ENCODE measurements at places on chromosomes 7 and 10.

- DNase-seq, result no peak
These were observed 379.8 kb downstream of the BBS9 start for GRCh38 chr7:33509206-33509605.

DNA sequence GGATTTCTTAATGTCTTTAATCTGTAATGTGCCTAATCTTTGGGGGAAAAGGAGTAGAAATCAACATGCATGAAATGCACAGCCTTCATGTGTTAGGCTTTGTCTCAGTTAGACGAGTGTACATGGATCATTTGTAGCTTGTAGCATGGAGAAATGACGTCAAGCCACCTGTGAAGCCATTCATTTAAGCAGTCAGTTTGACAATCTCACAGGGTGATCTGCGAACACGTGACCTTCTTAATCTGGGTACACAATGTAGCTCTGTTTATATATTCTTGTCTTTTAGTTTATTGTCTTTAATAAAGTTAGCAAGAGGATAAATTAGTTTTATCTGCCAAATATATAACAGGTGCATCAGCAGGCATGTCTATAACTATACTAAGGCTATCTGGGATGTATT lies 351.9 kb upstream of the LRGUK start:
- DNase-seq, result no peak

DNA sequence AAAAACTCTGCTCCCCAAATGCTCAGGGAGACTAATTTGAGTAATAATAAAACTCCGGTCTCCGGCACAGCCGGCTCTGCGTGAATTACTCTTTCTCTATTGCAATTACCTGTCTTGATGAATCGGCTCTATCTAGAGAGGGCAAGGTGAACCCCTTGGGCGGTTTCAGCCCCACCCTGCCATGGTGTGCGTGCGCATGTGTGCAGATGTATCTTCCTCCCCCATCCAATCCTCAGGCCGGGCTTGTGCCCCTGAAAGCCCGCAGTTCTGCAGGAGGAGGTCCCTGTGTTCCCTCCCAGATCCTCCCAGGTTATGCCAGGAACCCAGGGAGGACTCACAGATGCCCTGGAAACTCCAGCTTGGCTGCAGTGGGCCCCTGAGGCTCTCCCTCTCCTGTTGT lies 48.3 kb upstream of the MYL10 start:
- DNase-seq, result no peak

DNA sequence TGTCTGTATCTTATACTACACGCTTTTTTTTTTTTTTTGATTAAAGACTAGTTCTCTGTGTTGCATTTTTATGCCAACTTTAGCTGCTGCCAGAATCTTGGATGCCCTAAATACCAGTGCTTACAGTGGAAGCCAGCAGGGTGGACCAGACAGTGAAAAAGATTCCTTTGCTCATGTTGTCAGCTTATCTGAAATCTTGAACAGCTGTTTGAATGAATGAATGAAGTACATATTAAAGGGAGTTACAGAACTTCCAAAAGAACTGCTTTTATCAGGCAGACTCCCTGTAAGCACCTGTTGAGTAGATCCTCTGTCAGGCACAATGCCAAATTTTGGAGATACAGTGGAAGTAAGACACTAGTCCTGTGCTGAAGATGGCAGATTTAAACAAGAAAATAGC lies 184.9 kb downstream of the PPP1R9A start:
- DNase-seq, result no peak

DNA sequence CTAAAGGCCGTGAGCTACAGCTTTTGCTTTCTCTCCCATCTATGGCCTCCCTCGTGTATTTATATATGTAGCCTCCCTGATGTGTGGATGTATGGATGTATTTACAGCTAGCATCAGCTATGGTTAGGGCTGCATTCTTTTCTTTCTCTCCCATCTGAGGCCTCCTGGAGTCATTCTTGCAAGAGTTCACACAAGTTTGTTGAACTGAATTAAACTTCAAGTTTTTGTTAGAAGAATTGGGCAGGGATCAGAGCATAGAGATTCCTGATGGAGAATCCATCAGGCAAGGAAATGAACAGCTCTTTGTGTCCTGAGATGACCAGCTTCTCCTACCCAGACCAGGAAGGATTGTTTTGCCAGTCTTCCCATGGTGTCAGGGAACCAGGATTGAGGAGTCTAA lies 60.3 kb downstream of the AHCYL2 start:
- no peak for DNase-seq

DNA sequence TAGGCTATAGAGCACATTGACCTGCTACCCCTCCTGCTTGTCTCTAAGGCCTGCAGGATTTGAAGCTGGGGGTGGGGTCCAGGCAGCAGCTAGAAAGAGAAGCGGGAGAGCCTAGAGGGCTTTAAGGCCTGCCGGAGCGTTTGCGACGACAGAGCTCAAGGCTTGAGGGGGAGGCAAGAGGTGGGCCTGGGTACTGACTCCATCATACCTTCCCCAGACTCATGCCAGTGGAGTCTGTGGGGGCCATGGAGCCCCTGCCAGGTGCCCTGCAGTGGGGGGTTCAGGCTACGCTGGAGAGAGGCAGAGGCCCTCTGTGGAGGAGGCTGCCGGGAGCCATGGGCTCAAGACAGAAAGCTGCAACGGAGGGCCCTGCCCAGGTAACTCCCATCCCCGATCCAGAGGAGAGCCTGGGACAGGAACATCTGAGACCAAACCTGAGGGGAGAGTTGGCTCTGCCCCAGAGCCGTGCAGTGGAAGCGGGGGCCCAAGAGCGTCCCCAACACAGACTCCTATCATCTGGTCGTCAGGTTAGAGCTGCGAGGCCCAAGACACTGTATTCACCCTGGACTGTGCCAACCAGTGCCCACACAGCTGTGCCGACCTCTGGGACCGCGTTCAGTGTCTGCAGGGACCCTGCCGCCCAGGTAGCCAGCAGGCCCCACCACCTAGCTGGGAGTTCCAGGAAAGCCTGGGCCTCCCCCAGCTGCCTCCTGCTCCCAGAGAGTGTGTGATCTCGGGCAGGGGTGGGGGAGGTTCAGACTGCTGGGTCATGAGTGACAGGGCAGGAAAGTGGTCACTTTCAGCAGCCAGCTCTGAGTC lies 13.2 kb upstream of the ZNF862 start:
- DNase-seq, result no peak

DNA sequence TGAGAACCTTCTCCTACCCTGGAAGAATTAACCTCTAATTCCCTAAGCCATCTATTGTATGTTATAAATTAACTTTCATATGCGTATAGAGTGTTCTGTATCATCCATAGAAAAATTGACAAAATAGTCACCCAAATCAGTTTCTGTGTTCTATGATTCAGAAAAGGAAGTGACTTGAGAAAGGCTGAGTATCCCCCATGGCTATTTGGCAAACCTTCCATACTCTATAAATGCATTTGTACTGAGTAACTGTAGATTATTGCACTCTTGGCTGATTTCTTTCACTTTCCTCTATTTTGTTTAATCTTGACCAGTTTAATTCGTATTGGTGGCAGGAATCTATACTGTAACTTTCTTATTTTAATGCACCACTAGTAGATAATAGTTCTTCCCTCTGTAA lies 182.2 kb downstream of the HTR7 start:
- DNase-seq, result no peak

DNA sequence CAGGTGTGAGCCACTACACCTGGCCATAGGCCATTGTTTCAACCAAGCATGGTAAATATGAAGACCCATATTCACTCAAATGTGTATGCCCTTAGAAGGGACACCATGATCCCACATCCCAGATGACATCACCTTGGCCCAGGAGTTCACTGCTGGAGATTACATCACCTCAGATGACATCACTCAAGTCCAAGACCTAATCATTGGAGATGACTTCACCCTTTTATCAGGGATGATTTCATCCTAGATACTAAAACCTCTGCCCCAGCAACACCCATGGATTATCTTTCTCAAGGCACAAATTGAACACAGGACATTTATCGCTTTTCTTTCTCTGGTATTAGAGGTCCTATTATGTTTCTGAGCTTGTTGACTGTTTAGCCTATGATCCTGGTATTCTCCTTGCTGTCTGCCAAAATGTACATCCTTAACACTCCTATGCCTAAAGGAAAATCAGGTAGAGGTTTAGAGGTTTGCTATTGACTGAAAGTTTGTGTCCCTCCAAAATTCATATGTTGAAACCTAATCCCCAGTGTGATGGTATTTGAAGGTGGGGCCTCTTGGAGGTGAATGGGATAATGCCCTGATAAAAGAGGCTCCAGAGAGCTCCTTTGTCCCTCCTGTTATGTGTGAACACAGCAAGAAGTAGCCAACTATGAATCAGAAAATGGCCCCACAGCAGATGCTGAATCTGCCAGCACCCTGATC lies 9.8 kb upstream of the CYP2C18 start:
- no peak for DNase-seq

- DNase-seq, result no peak
These were observed 3.5 kb upstream of the EPHA1 start for GRCh38 chr7:143411976-143412708.

DNA sequence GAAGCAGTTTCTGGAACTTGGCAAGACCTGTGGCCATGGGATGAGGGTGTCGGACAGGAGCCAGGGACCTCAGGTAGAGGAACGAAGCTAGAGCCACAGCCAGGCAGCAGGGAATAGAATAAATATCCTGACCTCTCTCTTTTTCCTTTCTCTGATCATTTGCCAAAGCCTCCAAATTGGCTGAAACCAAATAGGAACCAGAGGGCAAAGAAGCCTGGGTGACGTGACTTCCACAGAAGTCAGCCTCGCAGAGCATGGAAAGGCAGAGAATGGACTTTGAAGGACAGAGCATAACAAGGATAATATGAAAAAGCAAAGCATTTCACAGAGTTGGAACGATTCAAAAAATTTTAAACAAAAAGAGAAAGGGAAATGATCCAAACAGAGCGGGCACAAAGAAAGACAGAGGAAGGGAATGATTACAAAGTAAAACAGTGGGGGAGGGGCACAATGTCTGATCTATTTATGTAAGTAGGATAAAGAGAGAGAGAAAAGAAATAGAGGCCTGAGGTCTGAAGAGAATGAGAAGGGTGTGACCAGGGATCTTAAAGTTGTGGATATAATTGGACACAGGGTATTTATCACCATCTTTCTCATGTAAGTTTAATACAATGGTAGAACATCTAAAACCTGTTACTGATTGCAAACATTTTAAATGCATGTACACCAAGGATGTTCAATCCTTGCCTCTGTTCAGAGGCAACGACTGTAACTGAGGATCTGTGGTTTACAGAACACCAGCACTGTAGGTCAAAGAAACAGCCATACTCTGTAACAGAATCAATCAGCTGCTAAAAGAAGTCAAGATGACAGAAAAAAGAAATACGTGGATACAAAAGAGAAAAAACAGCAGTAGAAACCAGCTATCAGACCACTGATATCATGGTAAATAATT lies 4.5 kb upstream of the ZEB1 start:
- DNase-seq, result no peak
